NK-92 treated with Interleukin-12 subunit alpha and Interleukin-12 subunit beta, amount 100 ng/mL, for 24 hours (cell line): ENCODE measurements at places on chromosomes 1 and 21.

DNA sequence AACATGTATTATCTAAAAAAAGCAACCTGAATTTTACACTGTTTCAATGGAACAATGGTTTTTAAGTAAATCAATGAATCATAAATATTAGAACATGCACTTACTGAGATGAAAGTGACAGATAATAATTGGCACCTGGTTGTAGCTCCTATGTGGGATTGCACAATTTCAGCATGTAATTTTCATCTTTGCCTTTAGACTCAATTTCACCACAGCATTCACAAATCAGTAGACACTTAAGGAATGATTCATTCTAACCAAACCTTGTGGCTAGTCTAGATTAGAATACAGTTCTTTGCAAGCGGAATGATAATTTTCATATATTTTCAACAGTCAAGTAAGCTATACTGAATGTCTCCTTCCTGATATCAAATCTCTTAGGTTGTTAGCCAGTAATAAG lies 853.4 kb downstream of the KCNT2 start:
- DNase-seq: no peak

- no peak for DNase-seq
Measured at GRCh38 chr1:39238476-39238875, 34.0 kb downstream of the MACF1 start.

DNA sequence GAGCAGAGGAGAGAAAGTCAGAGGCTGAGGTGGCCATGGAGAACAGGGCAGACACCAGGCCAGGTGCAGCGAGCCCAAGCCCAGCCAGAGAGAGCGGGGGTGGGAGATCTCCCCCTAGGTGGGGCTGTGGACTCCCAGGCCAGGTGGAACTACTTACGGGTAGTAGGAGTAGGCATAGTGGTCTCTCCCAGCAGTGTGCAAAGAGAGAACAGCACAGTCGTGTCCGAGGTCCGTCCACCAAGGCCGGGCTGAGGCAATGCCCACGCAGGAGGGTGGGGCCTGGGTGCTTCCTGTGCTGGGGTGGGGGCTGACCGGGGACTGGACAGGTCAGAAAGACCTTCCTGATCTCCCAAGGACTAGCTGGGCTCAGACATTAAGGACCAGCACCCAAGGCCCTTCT lies 263.7 kb downstream of the PTPRU start:
- DNase-seq: no peak

DNA sequence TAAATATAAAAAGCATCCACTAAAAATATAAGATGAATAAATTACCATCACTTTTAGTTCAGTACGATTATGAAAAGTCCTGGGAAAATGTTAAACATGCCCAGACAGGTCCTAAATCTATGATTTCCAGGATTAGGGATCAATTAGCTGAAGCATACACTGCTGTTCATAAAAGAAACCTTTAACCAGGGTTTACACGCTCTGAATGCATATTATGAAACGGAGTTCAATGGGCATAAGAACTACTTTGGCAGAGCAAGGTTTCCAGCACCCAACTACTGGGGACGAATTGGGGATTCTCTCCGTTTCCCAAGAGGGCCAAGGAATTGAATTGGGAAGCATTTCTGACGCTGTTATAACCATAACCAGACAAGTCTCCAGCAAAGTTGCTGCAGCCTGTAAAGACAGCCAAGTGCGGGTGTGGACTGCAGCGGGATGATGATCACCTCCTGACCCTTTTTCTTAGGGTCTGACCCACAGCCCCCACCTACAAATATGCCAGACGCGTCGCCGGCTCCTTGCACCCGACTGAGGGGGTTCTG lies 1.6 kb downstream of the SLC30A1 start:
- no peak for DNase-seq

- DNase-seq: no peak
Measured at GRCh38 chr1:161836018-161836417, 69.9 kb downstream of the ATF6 start.
